IPS-NIHi11 (cell line): ENCODE measurements at places on chromosomes 4 and X.

- DNase-seq: no peak
Observed at GRCh38 chr4:129113919-129114318, 18.0 kb downstream of the C4orf33 start.

- no peak for DNase-seq
Observed at GRCh38 chr4:173211222-173211621, 42.6 kb downstream of the GALNT7 start.

DNA sequence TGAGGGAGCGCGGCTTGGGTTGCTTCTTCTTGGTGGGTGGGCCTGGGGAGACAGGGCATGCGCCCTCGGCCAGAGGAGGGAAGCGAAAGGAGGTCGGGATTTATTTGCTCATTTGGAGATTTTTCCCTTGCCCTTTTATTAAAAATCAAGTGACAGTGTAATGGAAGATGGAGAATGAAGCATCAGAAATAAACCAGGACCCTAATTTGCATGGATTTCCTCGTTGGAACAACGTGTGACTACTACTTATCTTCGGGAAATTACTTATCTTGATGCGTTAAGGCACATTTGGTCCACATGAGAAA, 709 bp upstream of the CLOCK start:
- peak; percentile 50 for DNase-seq

GRCh38 chr4:14130551-14130950, 503.0 kb upstream of the BOD1L1 start:
- no peak for DNase-seq

DNA sequence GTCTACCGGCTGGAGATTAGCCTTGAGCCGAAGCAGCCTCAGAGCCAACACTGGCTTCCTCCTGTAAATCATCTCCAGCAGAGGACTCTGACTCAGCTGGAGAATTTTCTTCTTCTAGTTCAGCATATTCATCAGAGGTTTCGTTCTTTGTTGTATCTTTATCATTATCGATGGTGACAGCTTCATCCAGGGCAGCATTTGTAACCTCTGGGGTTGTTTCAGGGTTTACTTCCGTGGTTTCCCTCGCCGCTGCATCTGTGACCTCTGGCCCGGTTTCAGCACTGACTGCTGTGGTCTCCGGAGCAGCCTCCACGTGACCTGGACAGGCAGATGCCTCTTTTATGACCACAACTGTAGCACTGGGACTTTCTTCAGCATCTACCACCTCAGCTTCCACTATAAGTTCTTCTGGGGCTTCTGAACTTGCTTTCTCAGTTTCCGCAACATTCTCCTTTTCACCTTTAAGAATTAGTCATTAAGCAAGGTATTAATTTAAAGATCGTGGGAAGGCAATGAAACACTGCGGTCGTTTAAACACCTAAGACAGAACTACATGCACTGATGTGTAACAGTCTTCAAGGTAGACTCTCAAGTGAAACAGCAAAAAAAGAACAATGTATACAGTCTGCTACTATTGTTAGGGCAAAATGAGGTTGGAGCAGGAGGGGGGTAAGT, 13.3 kb downstream of the MGARP start:
- peak; percentile 50 for DNase-seq

GRCh38 chr4:1964443-1964842, 44.3 kb downstream of the NELFA start:
- DNase-seq: no peak

DNA sequence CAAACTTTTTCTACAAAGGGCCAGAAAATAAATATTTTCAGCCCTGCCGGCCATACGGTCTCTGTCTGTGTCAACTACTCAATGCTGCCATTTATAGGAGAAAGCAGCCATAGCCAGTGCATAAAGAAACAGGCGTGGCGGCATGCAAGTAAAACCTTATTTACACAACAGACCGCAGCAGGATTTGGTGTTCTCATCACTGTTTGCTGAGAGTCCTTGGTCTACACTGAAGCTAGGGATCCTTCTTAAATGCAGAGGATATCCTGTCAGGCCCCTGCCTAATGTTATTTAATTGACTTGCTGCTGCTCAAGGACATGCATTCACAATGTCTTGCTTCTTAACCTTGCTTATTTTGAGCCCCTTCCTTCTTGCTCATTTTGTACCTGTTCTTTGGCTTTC, 54.7 kb downstream of the CPE start:
- DNase-seq: no peak

DNA sequence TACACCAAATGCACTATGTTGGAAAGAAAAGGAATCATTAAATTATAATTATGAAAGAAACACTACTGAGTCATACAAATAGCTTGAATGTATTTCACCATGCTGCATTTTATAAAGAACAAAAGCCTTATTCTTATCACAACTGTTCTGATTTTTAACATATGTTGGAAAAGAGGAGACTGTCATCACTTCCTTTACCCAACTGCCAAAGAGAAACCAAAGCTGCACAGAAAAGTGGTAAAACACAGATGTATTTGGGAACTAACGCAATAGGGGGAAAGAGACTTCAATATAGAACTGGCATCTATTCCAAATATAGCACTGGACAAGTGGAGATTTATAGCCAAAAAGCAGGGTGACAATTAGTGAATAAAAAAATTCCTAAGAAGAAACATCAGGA, 181.0 kb downstream of the SPANXN3 start:
- DNase-seq: no peak

- DNase-seq: no peak
Observed at GRCh38 chr4:123415977-123416376, 19.4 kb downstream of the SPRY1 start.

DNA sequence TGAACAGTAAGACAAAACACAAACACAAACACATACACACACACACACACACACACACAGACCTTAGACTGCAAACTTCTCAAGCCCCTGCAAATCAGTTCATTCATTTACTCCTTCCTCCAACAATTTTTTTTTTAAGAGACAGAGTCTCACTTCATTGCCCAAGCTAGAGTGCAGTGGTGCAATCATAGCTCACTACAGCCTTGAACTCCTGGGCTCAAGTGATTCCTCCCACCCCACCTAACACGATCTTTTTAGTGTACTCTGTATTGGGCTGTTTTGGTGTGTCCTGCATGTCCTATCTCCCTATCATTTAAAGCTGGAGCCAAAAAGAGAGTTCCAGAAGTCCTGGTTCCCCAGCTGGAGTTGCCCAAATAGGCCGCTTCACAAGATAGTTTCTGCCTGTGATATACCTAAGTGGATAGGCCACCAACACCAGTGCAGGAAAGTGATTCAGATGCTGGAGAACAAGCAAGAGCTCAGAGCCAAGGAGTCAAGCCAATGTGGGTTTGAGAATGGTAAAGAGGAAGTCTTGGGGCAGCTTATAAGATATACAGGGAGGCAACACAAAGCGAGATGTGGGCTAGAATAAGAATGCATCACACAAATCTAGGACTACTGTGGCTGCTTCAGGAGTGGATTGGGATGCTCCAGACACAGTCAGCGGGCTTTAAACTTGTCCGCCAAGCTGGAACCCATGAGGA, 85.4 kb upstream of the RAPGEF2 start:
- no peak for DNase-seq

- DNase-seq: no peak
Observed at GRCh38 chr4:181770971-181771370, 472.2 kb upstream of the TENM3 start.

DNA sequence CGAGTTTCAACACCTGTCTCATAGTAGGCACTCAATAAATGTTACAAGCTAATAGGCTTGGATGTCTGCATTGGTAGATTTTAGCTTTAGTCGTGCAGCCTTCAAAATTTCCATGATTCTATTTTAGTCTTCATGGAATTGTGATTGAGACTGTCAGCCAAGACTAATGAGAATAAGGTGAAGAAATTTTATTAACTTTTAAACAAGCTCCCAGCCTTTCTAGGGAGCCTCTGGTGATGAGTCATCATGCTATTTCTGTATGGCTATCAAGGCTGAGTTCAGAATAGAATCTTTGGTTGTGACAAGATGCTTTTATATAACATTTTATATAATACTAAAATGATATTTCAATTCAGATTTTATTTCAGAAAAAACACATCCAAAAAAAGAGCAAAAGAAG, 685.8 kb downstream of the GABRG1 start:
- DNase-seq: no peak
